ENCODE measurements at places on chromosomes 1 and 21.

DNA sequence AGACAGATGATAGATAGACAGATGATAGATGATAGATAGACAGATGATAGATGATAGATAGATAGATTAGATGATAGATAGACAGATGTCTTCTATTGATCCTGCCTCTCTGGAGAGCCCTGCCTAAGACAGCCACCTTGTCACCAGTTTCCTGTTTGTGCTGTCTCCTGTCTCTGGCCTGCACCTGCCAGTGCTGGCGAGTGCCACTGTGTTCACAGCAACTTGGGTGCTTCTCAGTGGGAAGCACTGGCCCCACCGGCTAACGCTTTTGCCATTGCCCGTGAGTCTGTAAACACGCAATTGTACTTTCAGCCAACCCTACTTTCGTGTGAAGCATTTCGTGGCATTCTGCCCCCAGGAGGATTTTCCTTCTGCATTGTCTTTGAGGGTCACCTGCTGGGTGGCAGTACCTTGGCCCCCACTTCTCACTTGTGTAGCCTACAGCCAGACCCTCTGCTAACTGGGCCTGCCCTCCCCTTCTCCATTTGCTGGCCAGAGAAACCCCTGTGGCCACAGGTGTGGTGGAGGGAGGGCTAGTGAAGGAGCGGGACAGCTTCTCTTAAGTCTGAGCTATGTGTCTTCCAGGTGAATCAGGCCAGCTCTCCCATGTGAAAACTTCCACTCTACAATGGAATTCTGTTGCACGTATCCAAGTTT is 23.4 kb upstream of the PDE9A start:
- DNase-seq: no peak

DNA sequence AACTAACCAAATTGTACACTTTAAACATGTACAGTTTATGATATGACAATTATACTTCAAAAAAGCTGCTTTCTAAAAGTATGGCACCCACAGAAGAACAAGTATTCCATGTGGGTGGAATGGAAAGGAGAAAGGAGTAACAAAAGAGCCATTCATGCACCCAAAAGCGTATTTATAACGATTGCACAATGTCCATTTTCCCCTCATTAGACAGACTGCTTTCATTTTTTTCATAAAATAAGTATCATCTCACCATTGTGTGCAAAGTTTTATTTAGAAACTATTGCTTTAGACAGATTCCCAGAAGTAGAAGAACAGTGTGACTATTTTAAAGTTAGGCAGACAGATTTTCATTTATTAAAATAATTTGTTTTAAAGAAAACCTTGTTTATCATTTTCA is 59.6 kb downstream of the KIAA0319L start:
- no peak for DNase-seq

DNA sequence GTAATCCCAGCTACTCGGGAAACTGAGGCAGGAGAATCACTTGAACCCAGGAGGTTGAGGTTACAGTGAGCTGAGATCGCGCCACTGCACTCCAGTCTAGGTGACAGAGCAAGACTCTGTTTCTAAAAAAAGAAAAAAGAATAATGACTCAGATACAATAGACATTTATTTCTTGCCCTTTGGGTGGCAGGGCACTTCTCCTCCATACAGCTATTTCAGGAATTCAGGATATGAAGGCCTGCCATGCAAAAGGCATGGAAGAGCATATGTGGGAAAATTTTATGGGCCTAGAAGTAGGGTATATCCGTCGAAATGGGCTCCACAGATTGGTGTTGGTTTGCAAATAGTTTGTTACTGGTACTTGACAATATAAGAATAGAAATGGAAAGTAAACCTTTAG is 20.2 kb upstream of the POGZ start:
- no peak for DNase-seq

GRCh38 chr1:160761046-160761445 is 22.0 kb downstream of the SLAMF7 start:
- DNase-seq: no peak

GRCh38 chr1:72869441-72869840 is 587.1 kb upstream of the NEGR1 start:
- DNase-seq: no peak

DNA sequence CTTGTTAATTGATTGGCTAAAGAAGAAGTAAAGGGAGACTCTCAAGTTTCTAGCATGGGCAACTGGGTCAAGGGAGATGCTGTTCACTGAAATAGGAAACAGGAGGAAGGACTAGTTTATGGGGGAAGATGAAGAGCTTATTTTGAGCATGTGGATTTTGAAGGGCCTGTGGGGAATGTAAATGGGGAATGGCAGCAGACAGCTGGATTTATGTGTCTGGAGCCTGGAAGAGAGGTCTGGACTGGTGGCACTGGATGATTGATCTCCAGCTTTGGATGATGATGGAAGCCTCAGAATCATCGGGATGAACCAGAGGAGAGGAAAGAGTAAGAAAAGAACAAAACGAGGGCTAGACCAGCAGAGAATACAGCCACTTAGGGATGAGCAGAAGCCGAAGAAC is 54.9 kb upstream of the ENAH start:
- DNase-seq: no peak

DNA sequence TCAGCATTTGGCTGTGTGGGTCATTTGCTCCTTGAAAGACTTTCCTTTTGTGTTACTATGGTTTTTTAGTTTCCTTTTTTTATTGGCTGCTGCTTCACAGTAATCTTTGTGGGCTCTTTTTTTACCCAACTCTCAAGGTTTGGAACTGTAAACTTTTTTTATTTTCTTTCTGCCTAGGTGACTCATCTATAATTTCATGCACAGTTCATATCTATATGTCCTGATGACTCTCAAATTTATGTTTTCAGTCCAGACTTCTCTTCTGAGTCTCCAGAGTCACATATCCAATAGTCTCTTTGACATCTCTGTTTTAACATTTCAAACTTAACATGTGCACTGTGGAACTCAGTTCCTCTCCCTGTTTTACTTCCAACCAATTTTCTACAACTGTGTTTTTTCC is 83.4 kb downstream of the ATF6 start:
- no peak for DNase-seq

GRCh38 chr21:43892984-43893535 is 28.0 kb downstream of the AGPAT3 start:
- no peak for DNase-seq

DNA sequence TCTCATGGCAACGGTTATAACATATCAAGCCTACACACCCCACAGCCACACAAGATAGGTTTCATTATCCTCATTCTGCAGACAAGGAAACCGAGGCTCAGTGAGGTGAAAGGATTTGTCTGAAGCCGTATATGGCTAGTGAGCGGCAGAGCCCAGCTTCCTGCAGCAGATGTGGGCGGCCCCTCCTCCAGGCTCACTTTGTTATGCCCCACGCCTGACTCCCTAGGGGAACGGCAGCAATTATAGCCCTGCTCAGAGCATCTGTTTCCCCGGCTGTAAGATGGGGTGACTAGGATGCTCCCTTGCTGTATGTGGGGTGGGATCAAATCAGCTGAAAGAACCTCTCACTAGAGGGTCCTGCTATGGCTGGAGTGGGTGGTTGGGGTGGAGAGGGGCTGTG is 22.1 kb downstream of the GRHL3 start:
- no peak for DNase-seq

GRCh38 chr1:16386454-16387113 is 19.5 kb downstream of the SZRD1 start:
- DNase-seq: peak; percentile 38
